Brain pericyte (primary cell): ENCODE measurements at places on chromosomes 5 and 9.

DNA sequence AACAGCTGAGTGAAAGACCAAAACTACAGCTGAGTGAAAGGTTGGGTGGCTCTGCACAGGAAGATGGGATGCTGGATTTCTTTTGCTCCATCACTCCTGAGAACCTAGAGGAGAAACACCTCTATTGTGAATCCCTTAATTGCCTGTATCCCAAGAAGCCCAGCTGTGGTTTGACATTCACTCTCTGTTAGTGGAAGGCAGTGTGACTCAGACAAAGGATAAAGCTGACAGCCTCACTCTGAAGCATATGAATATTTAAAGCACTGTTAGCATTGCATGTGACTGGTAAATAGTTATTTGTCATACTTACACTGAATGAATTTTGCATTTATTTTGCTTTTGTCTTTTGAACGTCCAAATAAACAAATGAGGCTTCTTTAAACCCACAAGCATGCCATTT is 367.1 kb upstream of the RIOK2 start:
- DNase-seq, result no peak

DNA sequence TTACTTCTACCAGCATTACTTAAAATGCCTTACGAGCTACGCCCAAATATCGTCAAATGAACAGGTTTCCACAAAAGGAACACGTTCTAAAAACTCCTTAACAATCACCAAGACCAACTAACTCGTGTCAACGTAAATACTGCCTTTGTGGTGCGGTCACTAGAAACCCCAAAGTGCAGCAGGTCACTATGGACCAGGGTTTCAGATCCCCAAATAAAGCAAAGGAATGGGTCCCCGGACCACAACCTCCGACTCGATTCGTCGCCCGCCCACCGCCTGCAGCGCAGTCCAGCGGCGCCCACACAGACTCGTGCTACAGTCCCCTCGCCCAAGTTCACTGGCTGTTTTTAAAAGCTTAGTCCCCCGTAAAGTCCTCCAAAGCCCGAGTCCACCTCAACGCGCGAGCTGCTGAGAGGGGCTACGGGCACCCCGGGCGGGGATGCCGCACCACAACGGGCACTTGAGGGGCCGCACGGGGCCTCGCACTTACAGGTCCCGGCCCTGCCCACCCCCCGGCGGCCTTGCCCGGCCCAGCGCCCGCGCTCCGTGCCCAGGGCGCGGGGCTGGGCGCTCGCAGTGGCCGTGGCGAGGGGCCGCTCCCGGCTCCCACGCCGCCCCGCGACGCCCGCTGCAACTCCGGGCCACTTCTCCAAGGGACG is 1.1 kb downstream of the NFIB start:
- no peak for DNase-seq

GRCh38 chr5:80399526-80400239 is 8.2 kb upstream of the ZFYVE16 start:
- DNase-seq, result no peak

- no peak for DNase-seq
Measured at GRCh38 chr9:137688725-137689124, 69.9 kb downstream of the EHMT1 start.

DNA sequence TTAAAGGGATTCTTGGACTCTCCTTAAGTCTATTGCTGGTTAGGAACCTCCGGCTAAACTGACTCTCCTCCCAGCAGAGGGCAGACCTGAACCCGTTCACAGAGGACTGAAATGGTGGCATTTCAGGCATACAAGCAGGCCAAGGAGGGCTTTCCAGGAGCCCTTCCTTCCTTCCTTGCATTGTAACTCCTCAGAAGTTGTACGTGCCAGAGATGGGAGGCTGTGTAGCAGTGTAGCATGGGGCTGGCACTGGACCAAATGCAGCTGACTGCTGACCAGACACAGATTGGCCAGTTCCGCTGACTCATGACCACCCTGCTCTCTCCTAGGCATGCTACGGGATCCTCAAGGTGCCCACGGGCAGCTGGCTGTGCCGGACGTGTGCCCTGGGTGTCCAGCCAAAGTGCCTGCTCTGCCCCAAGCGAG is 36.4 kb downstream of the JADE2 start:
- no peak for DNase-seq

- DNase-seq, result no peak
Measured at GRCh38 chr5:147904110-147904509, 2.2 kb downstream of the C5orf46 start.

- no peak for DNase-seq
Measured at GRCh38 chr9:79120941-79121340, 450.8 kb upstream of the TLE4 start.

GRCh38 chr5:67731886-67732285 is 483.7 kb upstream of the PIK3R1 start:
- DNase-seq, result no peak

- DNase-seq, result no peak
Measured at GRCh38 chr9:103798620-103799019, 295.5 kb upstream of the SMC2 start.

GRCh38 chr5:163407034-163407655 is 30.2 kb upstream of the CCNG1 start:
- DNase-seq, result no peak

DNA sequence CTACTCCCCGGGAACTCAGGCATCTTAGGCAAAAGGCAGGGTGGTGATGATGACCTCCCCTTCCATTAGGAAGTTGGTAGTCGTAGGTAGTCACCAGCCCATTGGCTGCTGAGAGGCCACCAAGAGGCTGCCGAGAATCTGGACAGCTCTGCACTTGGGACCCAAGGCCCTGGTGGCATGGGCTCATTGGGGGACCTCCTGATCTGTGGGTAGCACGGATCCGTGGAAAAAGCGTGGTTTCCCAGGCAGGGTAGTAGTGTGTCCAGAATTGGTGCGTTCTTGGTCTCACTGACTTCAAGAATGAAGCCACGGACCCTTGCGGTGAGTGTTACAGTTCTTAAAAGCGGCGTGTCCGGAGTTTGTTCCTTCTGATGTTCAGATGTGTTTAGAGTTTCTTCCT is 158.8 kb downstream of the CNTLN start:
- no peak for DNase-seq

DNA sequence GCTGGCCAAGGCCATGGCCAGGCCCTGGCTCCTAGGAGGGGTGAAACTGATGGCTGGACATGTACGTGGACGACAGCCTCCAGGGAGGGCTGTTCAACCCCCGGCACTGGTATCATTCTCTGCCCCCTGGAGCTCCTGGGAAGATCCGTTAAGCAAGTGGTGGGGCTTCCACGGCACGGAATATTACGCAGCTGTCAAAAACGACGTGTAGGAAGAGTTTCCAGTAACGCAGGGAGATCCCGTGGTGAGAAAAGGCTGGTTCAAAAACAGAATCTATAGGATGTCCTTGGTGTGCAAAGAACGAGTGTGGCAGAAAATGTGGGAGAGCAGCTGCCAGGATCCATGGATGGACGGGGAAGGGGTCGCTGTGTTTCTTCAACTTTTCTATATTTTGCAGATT is 36.3 kb upstream of the TMEM250 start:
- DNase-seq, result no peak

GRCh38 chr9:106726070-106726815 is 136.7 kb upstream of the ZNF462 start:
- DNase-seq, result no peak

GRCh38 chr5:134236318-134236717 is 10.4 kb upstream of the PPP2CA start:
- DNase-seq, result no peak

DNA sequence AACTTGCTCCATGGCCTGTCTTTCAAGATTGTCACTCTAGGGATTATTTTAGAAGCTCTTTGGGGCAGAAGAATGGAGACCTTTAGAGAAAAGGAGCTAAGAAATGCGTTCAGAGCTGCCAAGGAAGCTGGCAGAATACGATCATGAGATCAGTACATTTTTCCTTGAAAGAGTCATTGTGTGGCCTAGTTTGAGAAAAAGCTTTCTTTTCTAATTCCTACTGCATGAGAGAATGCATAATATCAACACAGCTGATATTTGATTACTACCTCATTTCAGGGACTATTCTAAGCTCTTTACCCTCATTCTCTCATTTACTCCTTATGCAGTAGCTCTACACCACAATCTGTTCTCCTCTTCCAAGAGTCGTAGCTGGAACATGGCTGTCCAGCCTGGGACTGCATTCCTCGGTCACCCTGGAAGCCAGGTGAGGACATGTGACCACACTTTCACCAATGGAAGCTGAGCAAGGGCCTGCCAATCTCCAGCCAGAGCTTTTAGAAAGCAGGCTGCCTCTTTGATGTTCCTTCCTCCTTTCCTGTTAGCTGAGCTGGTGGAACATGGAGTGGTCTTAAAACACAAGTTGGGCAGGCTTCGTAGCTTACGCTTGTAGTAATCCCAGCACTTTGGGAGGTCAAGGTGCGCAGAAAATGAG is 99.3 kb upstream of the LHFPL2 start:
- no peak for DNase-seq

DNA sequence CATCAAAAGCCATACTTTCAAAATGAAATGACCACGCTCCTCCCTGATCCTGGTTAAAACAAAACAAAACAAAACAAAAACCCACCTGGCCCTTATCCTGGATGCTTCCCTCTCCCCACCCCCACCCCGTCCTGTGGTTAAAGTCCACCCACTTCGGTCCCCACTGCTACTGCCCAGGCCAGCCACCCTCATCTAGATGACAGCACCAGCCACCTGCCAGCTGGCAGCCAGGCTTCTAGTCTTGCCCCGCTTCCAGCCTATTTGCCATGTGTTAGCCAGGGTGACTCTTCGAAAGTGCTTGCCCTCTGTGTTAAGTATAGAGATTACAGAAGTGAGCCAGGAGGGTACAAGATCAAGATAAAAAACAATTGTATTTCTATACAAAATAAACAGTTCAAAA is 27.5 kb upstream of the NCS1 start:
- no peak for DNase-seq

DNA sequence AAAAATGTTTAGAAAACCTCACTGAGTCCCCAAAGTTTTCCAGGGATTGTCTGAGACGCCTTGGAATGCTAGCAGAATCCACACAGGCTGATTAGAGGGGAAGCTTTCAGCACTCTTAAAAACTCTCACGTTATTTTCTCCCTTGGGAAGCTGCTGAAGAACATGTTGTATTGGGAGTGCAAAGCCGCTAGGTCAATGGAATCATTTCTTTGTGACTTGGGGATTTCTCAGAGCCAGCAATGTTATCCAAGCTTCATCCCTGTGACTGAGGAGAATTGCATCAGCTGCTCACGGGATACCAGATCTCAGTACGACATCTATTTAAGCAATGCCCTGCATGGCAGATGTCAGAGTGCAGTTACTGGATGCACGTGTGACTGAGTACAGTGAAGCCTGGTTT is 426.4 kb upstream of the MPDZ start:
- DNase-seq, result peak; percentile 80

DNA sequence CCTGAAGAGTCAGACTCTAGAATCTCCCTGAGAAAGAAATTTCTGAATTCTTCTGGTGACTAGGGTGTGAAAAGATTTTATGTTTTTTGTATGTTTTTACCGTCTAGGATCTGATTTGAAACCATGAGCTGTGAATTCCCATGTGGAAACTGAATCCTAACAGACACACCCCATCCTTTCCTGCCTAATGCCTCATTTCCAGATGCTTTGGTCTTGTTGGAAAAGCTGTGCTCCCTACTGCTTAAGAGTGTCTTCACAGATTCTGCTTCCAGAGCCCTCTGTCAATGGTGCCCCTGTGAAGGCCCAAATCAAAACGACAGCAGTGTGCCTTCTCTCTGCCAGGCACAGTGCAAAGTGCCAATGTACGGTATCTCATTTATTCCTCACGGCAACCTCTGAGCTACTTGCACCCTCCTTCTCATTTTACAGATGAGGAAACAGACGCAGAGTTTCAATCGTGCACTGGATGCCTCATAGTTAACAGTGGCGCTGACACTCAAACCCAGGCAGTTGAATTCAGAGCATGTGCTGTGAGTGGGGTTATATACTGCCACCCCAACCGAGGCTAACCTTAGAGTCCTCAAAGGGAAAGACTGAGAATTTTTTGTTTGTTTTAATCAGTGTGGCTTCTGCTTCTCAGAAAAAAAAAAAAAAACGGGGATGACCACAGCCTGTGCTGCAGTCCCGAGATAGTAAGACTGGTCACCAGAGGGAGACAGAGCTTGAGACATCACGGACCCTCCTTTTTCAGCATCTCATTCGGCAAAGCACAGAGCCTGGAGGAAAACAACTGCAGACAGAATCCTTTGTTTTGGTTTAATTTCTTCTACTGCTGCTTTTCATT is 188.4 kb downstream of the SNCAIP start:
- peak; percentile 34 for DNase-seq

- DNase-seq, result no peak
Measured at GRCh38 chr9:37747271-37747753, 6.3 kb upstream of the TRMT10B start.

DNA sequence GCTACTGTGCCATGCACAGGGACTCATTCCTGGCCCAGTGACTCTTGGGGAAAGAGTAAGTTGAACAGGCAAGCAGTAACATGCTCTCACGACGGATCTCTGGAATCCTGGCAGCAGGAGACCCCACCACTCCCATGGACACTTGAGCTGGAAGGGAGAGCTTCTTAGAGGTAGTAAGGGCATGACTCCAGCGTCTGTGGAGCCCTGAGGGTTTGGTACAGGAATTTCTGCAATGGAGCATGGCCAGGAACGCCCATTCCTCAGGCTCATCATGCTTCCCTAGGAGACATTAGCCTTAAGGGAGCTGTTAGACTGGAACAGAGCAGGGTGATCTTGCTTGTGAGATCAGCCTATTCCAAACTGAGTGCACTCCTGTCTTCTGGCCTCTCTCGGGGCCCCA is 212.9 kb downstream of the MAT2B start:
- DNase-seq, result no peak

- DNase-seq, result no peak
Measured at GRCh38 chr5:6326776-6327175, 51.6 kb downstream of the MED10 start.

- DNase-seq, result no peak
Measured at GRCh38 chr5:33829430-33829829, 62.4 kb downstream of the ADAMTS12 start.

DNA sequence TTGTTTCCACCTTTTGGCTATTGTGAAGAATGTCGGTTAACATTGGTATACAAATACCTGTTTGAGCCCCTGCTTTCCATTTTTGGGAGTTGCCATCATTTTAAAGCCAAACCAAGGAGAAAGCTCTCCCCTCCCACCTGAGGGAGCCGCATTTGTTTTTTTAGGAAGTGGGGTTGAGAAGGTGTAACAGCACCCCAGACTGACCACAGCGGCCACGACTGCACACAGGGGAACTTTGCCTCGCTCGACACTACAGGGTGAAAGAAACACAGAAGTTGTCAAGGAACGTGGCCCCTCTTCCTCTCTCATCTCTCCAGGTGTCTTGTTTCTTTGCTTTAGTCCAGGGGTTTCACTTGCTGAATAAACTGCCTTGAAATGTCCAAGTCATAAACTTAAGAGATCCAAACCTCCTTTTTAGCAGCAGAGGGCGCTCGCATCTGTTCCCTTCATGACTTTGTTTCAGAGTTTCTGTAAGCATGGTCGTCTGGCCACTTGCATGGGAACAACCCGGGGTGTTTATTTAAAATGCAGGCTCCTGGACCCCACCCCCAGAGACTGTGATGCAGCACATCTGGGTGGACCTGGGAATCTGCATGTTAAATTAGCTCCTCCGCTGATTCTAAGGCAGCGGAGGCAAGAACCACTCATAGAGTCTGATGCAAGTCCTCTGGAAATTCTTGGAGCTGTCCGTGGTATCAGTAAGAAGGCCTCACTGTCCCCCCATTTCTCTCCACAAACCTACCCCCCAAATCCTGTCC is 2.1 kb upstream of the TTLL11 start:
- DNase-seq, result no peak
